Stimulated activated CD8-positive, alpha-beta memory T cell treated with anti-CD3 and anti-CD28 coated beads, Interleukin-2, amount 100 ng/mL, for 48 hours (primary cell): ENCODE measurements at places on chromosomes 4 and X.

DNA sequence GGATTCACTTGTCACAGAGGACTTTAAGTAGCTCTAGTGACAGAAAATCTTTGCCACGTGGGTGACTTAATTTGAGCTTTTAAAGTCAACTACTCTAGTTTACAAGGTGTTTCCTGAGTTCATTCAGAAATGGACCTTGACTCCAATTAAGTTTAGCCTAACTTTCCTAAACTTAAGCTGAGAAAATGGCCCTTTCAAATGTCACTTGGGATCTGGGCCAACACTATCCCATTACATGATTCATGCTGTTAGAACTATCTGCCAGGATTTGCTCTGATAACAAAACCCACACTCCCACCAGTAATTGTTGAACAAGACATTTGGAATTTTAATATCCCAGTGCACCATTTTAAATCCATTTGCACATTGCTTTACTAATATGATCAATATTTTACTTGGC is 40.8 kb downstream of the C4orf46 start:
- no peak for DNase-seq

DNA sequence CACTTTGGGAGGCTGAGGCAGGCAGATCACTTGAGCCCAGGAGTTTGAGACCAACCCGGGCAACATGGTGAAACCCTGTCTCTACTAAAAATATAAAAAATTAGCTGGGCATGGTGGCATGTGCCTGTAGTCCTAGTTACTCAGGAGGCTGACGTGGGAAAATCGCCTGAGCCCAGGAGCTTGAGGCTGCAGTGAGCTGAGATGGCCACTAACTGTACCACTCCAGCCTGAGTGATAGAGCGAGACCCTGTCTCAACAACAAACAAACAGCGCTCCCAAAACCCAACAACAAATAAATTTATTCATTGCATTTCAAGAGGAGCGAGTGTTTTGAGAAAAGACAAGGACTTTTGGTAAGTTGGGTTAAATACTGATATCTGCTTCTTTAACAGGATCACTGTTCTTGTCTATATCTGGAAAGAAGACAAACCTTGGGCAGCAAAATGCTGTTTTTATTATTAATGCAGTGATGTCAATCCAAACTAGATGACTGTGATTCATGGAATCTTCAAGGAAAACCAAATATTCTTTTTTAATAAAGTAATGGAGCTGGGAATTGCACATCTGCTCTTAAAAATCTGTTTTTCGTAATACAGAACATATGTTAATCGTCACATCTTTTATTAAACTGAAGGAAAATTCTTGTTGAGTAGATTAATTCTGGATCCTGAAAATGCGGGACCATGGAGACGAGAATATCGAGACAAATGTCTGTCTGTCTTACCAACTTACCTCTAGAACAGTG is 90.8 kb upstream of the LIMCH1 start:
- DNase-seq, result no peak

GRCh38 chr4:123564758-123565346 is 168.3 kb downstream of the SPRY1 start:
- no peak for DNase-seq

DNA sequence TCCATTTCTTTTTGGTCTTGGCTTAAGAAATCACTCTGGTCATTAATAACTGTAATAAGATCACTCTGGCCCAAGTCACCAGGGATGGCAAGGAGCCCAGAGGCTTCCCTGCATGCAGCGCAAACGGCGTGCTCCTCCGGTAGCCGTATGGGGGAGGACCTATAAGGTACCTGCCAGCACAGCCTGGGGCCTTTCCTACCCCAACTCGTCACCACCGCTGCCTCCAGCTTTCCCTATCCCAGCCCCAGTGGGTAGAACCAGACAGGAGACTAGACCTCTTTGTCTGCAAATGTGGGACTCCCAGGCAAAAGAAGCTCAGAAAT is 25.9 kb downstream of the HAND2 start:
- no peak for DNase-seq
